T47D (cell line): ENCODE measurements at places on chromosomes 5 and 9.

DNA sequence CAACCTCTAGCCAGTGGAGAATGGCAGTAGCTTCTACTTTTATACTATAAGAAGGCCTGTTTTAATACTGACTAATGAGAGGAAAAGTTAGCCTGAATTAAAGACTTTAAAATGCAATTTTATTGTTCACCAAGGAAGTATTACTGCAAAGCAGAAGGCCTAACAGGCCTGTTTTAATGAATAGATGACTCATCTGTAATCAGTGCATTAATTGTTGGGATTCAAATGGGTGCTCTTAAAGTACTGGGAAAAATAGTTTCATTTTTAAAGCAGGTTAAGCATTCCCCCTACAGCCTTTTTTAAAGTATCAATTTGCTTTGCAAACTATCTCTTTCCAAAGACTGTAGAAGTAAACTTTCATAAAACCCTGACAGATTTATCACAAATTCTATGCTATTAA is 147.7 kb downstream of the SIL1 start:
- DNase-seq = no peak

GRCh38 chr9:33785914-33786313 is 9.4 kb upstream of the PRSS3 start:
- DNase-seq = peak; percentile 72

DNA sequence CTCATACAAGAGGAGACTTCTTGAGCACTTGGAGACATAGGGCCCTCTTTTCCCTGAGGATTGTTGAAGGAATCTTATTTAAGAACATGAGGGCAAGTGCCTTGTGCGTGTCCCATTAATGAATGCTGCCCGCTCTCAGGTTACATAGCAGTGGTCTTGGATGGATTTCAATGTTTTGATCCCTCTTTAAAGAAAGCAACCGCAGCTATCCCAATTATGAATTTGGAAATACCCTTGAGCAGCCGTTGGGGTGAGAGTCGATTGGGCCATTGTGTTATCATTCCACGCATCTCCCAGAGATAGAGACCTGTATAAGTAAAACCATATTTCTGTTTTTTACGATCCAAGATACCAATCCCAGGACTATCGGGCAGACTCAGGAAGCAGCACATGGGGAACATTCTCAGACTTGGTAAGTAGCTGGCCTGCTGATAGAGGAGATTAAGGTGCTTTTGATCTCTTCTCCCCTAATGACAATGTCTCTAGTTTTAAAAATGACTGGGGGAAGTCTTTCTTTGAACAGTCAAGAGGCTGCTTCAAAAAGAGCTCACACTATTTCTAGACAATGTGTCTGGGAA is 145.3 kb downstream of the MACROH2A1 start:
- no peak for DNase-seq

DNA sequence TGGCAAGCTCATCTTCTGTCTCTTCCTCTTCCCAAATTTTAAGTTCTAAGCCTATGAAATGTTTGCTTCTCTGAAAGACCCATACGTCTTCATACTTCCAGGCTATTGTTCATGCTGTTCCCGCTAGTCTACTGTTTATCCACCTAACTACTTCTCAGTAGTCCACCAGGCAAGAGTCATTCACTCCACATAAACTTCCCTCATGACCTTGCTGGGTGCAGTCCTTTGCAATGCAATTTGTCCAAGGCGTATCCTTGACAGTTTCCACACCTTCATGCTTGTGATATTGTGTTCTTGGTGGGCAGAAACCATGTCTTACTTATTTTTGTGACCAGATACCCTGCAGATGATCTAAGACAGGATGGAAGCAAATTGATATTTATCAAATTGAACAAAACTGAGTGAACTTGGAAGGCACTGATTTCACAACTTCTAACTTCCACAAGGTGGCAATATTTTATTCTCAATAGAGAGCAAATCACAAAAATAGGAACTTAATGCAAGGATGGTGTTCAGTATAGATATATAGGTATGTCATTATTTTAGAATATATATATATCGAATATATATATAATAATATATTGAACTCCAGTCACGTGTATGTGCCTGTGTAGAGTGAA is 30.3 kb downstream of the TYRP1 start:
- DNase-seq = no peak

DNA sequence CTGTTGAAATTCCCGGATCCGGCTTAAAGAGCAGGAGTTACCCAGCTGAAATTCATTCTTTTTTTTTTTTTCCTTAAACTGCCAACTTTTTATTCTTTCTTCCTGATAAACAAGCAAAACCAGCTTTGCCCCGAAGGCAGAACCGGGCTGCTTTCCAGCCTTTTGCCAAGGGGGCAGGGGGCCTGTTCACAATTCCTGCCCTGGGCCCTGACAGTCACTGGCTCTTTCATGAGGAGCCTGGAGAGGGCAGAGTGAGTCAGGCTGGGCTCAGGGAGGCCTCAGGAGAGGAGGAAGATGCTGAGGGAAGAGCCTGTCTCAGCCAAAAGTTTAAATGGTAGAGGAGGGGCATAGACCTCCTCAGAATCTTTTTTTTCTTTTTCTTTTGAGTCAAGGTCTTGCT is 4.8 kb downstream of the GLIPR2 start:
- DNase-seq = peak; percentile 35

DNA sequence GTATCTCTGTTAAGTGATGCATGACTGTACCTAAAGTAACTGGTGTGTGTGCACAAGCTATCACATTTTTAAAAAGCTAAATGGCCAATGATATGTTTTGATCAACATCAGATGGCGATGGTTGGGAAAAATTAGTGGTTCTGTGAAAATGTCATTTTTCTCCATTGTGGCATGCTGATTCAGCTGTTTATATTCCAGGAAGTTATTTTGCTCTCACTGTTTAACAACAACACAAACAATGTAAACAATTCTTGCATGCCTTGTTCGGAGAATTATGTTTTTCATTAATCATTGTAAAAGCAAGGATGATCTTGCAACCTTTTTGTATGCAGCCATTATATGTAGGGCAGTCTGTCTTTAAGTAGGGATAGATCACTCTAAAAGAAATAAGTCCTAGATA is 106.1 kb upstream of the LHFPL2 start:
- DNase-seq = no peak

GRCh38 chr9:131179561-131180219 is 54.3 kb downstream of the NUP214 start:
- no peak for DNase-seq

DNA sequence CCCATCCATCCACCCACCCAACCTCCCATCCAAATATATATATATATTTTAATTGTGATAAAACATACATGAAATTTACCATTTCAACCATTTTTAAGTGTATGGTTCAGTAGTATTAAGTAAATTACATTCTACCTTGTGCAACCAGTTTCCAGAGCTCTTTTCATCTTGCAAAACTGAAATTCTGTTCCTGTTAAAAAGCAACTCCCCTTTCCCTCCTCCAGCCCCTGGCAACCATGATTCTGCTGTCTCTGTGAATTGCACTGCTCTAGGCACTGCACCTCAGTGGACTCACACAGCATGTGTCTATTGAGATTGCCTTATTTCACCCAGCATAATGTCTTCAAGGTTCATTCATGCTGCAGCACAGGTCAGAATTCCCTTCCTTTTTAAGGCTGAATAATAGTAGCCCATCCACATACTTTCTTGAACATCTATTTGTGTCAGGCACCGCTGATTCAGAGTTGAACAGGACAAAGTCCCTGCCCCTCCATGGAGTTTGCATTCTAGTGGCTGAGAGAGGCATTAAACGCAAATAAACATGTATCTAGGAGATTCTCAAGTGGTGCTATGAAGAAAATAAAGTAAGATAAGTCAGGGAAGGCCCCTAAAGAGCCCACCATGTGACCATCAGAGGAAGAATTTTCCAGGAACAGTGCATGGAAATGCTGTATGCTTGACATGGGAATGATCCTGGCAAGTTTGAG is 24.0 kb downstream of the CSF1R start:
- DNase-seq = no peak

DNA sequence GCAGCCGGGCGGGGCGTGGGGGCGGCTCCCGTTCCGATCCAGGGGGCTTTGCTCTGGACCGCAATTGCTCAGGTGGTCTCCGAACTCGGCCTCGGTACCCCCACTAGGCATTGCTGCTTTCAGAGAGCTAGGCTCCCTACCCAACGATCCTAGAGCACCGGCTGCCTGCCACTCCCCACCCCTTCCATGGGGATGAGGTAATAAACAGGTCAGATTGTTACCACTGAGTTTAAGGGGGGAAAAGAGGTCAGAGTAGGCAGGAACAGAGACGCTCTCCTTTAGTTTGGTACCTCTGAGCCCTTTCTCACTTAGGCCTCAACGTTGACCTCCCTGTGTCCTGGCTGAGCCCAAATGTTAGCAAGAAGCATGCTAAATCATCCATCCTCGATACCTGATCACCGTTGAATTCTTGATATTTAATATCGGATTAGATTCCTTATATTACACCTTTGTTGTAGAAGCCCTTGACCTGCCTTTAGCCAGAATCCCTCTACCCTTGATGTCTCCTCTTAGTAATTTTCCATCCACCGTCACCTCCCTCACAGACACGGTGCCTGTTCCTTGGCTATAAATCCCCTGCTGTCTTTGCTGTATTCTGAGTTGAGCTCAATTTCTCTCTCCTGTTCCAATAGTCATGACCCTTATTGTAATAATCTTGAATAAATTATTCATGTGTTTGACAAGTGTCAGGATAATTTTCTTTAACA is 588 bp upstream of the PLPP1 start:
- DNase-seq = no peak

DNA sequence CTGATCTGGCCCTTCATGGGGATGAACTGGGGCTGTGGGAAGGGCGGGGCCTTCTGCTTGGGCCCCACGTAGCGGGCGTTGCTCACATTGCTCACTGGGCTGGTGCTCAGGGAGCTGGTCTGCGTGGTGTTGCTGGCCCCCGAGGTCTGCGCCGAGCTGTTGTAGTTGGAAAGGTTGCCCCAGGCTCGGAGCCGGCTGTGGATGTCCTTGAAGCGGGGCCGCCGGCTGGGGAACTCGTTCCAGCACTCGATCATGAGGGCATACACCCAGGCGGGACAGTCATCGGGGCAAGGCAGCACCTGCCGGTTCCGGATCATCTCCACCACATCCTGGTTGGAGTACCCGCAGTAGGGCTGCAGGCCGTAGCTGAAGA is 226.0 kb downstream of the ROR2 start:
- no peak for DNase-seq

DNA sequence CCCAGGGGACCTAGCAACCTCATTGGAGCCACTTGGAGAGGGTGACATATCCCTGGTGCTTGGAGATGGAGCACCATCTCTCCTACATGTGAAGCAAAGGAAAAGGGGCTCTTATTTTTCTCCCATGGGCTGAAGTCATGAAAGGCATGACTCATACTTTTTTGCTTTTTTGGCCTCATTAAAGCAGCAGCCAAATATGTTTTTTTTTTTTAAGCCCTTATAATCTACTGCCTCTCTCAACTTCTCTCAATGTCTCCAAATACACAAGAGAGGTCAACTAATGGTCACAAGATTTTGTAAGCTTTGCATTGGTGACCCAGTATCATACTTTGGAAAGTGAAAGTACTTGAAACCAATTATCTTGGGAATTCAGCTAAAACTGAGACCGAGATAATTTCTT is 1.6 kb upstream of the CFAP90 start:
- DNase-seq = no peak

DNA sequence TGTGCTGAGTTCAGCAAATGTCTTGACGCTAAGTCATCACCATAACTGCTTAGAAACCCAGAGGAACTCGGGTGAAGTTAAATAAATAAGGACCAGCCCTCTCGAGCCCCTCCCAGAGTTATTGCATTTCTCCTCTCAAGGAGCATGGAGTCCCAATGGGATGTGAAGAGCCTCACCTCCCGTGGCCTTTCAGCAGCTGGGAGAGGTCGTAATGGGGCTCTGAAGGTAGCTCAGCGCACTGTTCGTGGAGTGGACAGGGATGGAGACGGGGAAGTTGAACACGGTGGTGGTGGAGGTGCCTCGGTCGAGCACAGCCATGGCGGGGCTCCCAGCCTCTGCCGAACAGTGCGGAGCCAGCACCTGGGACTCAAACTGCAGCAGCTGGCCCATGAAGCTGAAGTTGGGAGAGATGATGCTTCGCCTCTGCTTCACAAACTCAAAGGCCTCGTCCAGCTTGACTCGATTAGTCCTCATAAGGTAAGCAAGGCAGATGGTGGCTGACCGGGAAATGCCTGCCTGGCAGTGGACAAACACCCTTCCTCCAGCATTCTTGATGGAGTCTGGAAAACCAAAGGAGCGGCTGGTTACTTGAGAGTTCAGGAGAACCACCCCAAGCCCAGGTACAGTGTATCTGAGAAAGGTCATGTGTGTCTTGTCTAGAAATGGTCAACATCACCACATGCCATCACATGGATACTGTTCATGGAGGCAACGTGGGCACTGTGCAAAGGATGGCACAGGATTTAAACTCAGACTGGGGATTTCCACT is 2.2 kb downstream of the DUSP1 start:
- DNase-seq = no peak

DNA sequence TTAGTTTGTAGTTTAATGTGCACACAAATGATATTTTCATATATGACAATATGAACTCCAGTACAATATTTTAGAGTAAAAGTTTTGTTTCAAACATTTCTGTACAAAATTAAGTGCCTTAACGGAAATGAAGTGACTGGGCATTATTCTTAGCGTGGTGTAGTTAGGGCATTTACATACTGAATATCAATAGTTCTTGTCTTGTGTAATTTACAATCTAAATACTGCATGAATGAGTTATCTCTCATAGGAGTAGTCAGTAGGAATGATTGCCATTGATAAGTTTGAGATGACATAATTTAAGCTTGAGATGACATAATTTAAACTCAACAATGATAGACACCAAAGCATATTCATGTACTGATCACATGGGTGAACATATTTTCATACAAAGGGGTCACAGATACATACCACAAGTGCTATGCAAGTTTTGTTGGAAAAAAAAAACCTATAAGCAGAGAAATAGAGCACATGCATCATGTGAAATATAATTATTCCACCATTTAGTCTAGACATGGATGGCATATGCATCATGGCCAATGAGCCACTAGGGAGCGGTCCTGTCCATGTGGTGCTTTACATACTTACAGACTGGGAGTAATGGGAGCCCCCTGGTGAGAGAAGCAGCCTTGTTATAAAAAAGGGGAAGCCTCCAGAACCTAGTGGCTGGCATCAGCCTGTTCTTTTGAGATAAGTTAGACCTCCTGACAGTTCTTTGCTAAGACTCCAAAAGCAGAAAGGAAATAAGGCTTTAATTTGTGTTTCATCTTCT is 1523.9 kb downstream of the MAT2B start:
- peak; percentile 75 for DNase-seq
